Peyer's patch (tissue), 4 donors: ENCODE measurements at places on chromosomes 5 and 9.

DNA sequence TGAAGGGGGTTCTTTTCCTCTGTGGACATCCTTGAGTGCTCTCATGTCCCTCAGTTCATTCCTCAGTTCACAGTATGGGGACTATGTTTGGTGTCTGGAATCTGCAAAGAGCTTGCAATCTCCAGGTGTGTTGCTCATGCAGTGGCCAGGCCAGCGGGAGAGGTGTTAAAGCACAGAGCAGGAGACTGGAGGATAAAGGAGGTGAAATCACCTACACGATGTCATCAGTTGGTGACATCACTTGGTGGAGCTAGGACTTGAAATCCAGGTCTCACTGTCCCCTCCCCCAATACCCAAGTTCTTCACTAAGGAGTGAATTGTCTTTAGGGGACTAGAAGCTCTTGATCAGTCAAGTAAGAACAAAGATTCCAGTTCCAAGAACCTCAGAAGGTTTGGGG lies 197.3 kb upstream of the ZNF618 start:
- H3K27ac ChIP-seq: no peak overlapping the region
- no peak overlapping the region for H3K4me3 ChIP-seq
- DNase-seq: no peak

DNA sequence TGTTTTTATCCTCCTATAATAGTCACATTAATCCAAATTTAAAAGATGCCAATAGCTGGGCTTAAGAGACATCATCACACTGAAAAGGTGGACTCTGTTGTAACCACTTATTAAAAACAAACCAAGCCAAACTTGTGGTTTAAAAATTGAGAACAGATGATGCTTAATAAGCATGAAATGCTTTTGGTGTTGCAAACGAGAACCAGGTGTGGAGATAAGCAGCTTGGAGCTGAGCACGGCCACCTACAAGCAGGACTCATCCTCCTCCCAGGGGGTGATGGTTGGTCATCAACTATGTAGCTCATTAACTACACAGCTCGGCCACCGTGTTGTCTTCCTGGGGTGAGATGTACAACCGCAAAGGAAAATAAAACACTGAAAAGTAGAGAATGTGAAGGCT lies 154.4 kb downstream of the NPR3 start:
- no peaks in the 10 kb centered on the region for H3K4me1 ChIP-seq
- DNase-seq: no peak
- no peak overlapping the region for H3K4me3 ChIP-seq
- no peaks in the 10 kb centered on the region for H3K27me3 ChIP-seq
- no peaks in the 10 kb centered on the region for H3K36me3 ChIP-seq
- H3K27ac ChIP-seq: no peak overlapping the region

DNA sequence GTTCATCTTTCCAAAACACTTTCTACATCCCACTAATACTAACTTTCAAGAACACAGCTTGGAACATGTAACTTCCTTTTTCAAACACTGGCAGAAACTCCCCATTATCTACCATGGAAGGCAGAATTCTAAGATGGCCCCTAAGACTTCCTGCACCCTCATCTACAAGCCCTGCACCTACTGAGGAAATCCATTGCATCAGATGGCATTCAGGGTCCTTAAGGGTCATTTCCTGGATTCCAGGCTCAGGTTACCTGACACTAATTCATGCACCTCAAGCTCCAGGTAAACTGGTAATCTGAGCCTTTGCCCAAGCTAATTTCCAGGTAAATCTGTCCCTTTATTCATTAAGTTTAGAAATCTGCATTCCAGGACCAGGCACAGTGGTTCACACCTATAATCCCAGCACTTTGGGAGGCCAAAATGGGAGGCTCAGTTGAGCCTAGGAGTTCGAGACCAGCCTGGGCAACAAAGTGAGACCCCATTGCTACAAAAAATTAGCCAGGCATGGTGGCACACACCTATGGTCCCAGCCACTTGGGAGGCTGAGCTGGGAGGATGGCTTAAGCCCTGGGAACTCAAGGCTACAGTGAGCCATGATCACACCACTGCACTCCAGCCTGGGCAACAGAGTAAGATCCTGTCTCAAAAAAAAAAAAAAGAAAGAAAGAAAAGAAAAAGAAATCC lies 91.6 kb downstream of the NFIB start:
- no peaks in the 10 kb centered on the region for H3K36me3 ChIP-seq
- H3K4me1 ChIP-seq: no peaks in the 10 kb centered on the region
- DNase-seq: no peak
- no peak overlapping the region for H3K27ac ChIP-seq

DNA sequence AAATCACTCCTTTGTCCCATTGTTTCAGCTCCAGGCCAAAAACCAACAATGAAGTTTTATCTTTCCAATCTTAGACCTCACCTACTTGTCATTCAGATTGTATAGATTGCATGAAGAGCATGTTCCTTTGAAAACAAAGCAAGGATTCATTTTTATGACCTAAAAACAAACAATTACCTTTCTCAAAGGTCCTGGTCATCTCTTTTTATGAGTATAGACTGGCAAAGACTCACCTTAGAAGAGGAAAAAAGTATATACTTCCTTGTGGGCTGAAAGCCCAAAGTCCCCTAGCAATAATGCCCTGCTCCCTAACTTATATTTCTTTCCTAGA lies 28.4 kb upstream of the TLE1 start:
- no peak overlapping the region for H3K27ac ChIP-seq
- no peak overlapping the region for H3K4me3 ChIP-seq
- H3K36me3 ChIP-seq: no peaks in the 10 kb centered on the region
- no peaks in the 10 kb centered on the region for H3K27me3 ChIP-seq
- H3K4me1 ChIP-seq: no peaks in the 10 kb centered on the region

DNA sequence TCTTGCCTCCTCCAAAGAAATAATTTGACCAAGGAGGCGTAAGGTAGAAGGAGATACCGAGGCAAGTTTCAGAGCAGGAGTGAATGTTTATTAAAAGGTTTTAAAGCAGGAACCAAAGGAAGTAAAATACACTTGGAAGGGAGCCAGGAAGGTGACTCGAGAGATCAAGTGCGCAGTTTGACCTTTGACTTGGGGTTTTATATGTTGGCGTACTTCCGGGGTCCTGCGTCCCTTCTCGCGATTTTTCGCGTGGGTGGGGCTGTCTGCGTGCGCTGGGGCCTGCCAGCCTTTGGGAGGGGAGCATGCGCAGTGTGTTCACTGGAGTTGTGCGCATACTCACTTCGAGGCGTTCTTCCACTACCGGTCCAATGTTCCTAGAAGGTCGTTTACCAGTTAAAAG lies 166.0 kb upstream of the IRX2 start:
- H3K27ac ChIP-seq: no peak overlapping the region
- no peaks in the 10 kb centered on the region for H3K4me1 ChIP-seq
- no peak for DNase-seq
- no peaks in the 10 kb centered on the region for H3K36me3 ChIP-seq
- H3K27me3 ChIP-seq: no peaks in the 10 kb centered on the region

DNA sequence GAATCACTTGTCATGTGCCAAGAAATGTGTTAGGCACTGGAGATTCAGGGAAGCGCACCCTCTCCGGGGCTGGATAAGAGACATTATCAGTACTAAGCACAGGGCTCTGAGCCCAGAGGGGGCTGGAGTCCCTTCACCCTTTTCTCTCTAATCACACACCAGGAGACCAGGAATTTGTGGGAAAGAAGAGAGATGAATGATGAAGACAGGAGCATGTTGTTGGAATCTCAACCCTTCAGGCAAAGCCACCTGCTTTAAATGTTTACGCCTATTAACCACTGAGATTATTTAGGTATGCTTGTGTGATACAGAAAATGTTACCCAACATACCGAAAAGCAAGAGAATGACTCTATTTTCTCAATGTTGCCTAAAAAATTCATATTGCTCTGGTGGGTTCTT lies 119.8 kb downstream of the ENTREP1 start:
- no peak for DNase-seq
- H3K27me3 ChIP-seq: no peaks in the 10 kb centered on the region
- H3K4me1 ChIP-seq: no peaks in the 10 kb centered on the region
- H3K4me3 ChIP-seq: no peak overlapping the region

DNA sequence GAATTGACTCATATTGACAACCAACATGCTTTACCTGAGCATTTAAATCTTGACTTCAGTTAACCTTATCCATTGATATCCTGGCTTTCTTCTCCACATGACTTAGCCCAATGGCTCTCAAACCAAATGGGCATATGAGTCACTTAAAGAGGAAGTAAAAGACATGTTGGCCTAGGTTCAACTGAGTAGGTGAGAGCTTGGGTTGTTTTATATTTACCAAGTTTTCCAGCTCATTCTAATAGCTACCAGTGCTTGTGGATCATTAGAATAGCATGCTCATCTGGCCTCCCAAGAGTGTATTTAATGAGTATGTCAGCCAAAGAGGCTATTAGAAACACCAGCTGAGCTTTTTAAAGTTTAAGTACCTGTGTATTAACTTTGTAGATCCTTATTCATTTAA lies 1049.0 kb downstream of the PTPRD start:
- no peak overlapping the region for H3K27ac ChIP-seq
- no peaks in the 10 kb centered on the region for H3K36me3 ChIP-seq
- DNase-seq: no peak
- no peaks in the 10 kb centered on the region for H3K27me3 ChIP-seq
- no peaks in the 10 kb centered on the region for H3K4me1 ChIP-seq
- H3K4me3 ChIP-seq: no peak overlapping the region

- no peak overlapping the region for H3K4me3 ChIP-seq
- H3K27ac ChIP-seq: no peak overlapping the region
- no peaks in the 10 kb centered on the region for H3K36me3 ChIP-seq
- H3K27me3 ChIP-seq: no peaks in the 10 kb centered on the region
- DNase-seq: no peak
- H3K4me1 ChIP-seq: no peaks in the 10 kb centered on the region
Measured at GRCh38 chr5:54693936-54694657, 176.5 kb downstream of the SNX18 start.

DNA sequence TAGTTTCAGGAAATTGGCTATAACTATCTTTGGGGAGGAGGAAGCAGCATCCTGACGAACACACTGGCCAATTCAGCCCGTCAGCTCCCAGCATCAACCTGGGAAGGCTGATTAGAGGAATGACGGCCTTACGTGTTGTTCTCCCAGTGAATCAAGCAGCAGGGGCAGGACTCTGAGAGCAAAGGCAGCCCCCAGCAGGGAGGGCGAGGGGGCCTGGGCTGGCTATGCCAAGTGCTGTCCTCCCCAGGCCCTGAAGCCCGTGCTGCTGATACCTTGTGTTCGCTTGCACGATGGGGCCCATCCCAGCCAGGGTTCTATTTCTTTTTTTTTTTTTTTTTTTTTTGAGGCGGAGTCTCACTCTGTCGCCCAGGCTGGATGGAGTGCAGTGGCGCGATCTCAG lies 254.1 kb downstream of the FSTL4 start:
- no peaks in the 10 kb centered on the region for H3K4me1 ChIP-seq
- no peak overlapping the region for H3K4me3 ChIP-seq
- DNase-seq: no peak
- H3K27me3 ChIP-seq: no peaks in the 10 kb centered on the region
- no peak overlapping the region for H3K27ac ChIP-seq

GRCh38 chr5:17788351-17788750 lies 154.1 kb downstream of the TAF11L14 start:
- no peak overlapping the region for H3K27ac ChIP-seq
- no peaks in the 10 kb centered on the region for H3K36me3 ChIP-seq
- H3K27me3 ChIP-seq: no peaks in the 10 kb centered on the region
- no peak for DNase-seq
- no peaks in the 10 kb centered on the region for H3K4me1 ChIP-seq
- no peak overlapping the region for H3K4me3 ChIP-seq
